ENCODE measurements at places on chromosomes 2 and 18.
A peak's percentile ranks its signal among the peaks of the same experiment; 100 is the strongest.

DNA sequence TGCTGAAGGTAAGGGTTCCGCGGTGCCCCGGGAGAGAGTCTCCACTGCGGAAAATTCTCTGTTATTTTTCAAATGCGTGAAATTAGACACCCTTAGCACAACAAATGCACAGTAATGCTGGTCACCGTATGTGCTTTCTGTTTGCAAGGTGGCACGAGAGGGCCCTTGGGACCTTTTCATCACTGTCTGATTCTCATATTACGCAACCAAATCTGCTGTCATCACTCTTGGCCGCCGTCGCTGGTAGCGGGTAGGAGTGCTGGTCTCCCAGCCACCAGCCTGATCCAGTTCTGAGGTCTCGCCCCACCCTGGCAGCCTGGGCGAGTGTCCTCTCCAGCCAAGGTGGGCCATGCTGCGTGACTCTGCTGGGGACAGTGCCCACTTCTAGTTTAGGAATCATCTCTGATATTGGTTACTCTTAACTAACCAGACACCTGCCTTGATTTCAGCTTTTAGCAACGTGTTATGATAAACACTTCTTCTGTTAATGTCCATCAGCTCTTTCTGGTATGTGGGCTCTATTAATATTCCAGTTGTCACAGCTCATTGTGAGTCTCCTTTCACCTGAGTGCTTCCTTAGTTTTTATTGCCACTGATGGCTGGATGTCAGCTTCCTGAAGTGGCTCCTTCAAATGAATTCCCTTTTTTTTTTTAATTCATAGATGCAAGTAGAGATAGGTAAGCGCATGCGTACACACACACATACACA lies 199.4 kb downstream of the GBX2 start:
- DNase-seq = no peak

GRCh38 chr2:136134126-136134525 lies 16.2 kb upstream of the CXCR4 start:
- peak; percentile 53 for DNase-seq

GRCh38 chr2:25221579-25221978 lies 53.2 kb upstream of the POMC start:
- DNase-seq = no peak

DNA sequence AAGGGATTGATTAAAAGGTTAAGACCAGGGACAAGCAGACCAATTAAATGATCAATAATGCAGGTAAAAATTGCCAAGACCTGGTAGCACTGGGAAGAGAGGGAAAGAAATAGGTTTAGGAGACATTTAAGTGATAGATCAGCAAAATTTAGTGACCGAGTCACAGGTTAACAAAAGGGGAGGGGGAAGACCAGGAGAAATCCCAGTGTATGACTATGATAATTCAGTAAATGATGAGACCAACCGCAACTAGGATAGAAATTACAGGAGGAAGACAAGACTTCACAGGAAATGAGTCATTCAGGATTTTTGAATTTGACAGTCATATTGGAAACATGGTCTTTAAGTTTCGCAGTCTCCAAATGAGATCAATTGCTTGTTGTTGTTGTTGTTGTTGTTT lies 62.9 kb downstream of the COBLL1 start:
- DNase-seq = no peak

DNA sequence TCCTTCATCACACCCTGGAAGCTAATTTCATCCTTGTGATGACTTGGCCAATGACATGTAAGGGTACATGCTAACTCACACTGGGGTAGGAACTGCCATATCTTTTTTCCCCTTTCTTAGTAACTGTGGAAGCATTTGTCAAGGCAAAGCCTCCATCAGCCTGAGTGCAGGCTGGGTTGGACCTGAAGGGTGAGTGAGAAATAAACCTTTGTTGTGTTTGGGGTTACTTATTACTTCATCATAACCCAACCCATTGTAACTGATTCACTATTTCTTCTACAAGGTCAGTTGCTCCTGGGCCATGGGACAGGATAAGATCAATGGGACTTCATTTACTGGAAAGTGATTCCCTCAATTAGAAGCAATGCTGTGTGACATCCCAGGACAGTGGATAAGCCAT lies 108.4 kb downstream of the COL6A3 start:
- no peak for DNase-seq

- peak; percentile 7 for DNase-seq
These were observed 634 bp downstream of the PTPRM start for GRCh38 chr18:7567474-7568425.

DNA sequence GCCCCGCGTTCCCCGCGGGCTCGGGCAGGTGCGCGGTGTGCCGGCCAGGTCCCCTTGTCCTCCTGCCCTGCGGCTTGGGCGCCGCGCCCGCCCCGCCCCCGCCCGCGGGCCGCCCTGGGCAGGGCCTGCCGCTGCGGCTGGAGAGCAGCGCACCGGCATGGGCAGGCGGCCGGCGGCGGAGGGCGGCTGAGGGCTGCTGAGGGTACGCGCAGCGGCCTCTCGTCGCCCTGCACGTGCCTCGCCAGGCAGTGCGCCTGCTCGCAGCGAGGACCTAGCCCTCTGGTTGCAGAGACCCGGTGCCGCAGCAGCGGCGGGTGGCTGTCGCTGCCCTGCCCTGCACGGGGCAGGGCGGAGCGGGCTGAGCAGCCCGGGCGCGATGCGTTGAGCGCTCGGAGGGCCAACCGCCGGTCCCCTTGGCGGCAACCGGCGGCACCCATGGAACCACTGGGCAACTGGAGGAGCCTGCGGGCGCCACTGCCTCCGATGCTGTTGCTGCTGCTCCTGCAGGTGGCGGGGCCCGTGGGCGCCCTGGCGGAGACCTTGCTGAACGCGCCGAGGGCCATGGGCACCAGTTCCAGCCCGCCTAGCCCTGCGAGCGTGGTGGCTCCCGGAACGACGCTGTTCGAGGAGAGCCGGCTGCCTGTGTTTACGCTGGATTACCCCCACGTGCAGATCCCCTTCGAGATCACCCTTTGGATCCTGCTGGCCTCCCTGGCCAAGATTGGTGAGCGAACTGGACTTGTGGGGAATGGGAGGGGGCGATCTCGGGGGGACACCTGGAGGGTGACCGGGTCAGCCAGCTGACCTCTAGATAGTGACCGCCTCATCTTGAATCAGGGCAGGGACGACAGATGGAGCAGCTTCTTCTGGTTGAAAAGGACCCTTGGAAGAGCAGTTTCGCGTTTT lies at the start of gene SLC9A2:
Gene SLC9A2, plus strand, starts transcription at position 140 of the 906 bp plus-strand sequence. Its CDS starts 296 bp downstream, at position 436.
- peak; percentile 12 for DNase-seq

- DNase-seq = no peak
These were observed 255.3 kb downstream of the VAPA start for GRCh38 chr18:10169064-10169562.

- no peak for DNase-seq
These were observed 1425.7 kb downstream of the DSC3 start for GRCh38 chr18:29616867-29617266.

GRCh38 chr2:43885132-43885632 lies 46.4 kb downstream of the ABCG8 start:
- no peak for DNase-seq

DNA sequence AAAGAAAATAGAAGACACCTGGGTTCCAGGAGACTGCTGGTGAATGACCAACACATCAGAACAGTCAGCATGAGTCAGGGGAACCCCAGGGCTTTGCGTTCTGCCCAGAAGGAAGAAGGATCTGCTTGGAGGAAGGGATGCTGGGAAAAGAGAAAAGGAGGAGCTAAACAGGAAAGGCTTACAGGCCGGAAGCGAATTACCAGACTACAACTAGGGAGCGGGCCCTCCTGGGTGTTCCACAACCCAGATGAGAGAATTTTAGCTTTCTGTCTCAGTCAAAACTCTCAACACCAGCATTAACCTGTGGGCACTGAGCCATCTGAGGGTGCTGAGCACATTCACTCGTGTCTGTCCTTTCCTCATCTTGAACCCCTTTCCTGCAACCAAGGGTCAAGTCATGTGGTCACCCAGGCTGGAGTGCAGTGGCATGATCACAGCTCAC lies 19.2 kb downstream of the CDC42EP3 start:
- no peak for DNase-seq

DNA sequence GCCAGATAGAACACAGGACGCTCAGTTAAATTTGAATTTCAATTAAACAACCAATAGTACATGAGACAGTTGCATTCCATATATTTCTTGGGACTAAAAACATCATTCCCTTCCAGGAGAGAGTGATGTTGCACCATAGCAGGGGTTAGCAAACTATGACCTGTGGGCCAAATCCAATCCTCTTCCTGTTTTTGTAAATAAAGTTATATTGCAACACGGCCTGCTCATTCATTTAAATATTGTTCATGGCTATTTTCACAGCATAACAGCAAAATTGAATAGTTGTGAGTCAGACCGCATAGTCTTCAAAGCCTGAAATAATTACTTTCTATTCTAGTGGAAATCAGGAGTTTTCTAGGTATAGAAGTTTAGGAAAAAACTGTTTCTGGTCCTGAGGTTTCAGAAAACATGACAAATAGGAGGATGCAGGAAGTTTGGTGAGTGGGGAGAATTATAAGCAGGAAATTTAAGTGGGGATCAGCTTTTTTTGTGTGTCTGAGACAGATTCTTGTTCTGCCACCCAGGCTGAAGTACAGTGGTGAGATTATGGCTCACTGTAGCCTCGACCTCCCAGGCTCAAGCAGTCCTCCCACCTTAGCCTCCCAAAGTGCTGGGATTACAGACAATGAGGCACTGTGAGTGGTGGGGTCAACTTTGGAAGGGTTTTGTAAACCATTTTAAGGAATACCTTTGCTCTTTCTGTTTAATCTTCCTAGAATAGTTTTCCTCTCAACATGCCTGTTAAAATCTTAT lies 131.5 kb downstream of the SOCS6 start:
- DNase-seq = no peak

DNA sequence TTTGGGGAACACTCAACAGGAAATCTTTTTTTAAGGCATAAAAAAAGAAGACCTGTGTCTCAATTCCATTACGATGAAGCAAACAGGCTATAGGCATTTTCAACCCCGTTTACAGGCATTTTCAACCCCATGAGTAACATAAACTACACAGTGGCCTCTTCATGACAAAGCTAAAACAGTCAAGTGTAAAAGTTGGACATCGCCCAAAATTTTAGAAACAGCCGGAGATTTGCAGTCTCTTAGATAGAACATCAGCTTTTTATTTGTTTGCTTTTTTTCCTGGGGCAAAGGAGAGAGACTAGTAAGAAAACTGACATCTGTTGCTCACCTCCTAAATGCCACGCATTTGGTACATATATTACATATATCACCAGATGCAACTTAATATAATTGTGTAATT lies 173.7 kb downstream of the CMPK2 start:
- no peak for DNase-seq

GRCh38 chr2:233287871-233288270 lies 19.7 kb upstream of the SAG start:
- no peak for DNase-seq

DNA sequence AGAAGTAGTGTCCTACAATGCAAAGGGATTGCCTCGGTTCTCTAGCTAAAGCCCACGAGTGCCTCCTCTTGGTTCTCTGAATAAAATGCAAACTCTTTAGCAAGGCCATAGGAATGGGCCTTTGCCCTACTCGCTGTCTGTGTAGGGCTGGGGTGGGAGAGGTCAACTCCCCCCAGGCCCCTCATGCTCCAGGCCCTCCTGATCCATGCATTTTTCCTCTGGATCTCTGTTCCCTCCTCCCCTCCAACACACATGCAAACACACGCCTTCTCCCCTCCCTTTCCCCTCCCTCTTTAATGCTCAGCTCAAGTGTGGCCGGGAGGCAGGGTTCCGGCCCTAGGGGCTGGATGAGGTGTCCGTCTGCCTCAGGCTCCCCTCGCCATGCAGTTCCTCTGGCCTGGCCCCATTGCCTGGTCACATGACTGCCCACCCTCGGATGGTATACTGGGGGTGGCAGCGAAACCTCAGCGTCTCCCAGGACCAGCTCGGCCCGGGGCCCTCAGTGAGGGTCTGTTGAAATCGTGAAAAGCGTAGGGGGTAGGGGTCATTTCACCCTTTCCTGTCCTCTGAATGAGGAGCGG lies 14.9 kb upstream of the KLF11 start:
- no peak for DNase-seq

DNA sequence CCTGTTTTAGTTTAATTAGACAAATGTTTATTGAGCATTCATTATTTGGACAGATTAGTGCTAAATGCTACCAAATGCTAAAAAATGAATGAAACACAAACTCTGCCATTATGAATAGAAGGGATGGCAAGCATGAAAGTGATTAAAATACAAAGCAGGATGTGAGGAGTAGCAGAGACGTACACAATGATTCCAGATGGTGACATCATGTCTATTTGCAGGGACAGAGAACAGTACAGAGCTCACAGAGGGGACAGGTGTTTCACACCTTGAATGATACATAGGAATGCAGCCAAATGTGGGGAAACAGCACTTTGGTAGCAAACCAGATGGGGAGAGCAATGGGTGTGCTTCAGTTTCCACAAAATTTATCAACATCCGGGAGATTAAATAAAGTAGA lies 76.3 kb downstream of the CD226 start:
- DNase-seq = no peak

DNA sequence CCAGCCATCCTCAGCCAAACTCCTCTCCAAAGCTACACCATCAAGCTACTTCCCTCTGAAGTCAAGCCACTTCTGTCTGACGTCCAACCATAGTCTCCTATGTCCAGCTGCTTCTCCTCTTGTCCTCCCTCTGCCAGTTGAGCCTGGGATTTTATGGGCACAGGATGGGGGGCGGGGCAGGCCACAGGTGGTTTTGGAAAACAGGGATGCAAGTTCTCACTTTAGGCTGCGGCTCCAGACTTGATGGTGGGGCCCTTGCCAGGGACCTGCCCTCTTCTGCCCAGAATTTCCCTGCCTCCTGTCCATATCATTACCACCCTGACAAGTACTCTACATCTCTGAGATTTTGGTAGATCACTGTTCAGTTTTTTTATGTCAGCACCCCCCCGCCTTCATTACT lies 41.6 kb downstream of the TEX51 start:
- DNase-seq = no peak

- no peak for DNase-seq
These were observed 16.3 kb downstream of the MFSD2B start for GRCh38 chr2:24026233-24026632.

Measured in stimulated activated naive CD8-positive, alpha-beta T cell treated with anti-CD3 and anti-CD28 coated beads, Interleukin-15, Interleukin-2, amounts not matched to agents 100 U/mL and 50 U/mL, for 24 hours (primary cell).